Activated gamma-delta T cell (primary cell): ENCODE measurements at places on chromosomes 3 and 15.

- no peak for DNase-seq
These were observed 56.1 kb upstream of the WNT5A start for GRCh38 chr3:55543181-55543614.

DNA sequence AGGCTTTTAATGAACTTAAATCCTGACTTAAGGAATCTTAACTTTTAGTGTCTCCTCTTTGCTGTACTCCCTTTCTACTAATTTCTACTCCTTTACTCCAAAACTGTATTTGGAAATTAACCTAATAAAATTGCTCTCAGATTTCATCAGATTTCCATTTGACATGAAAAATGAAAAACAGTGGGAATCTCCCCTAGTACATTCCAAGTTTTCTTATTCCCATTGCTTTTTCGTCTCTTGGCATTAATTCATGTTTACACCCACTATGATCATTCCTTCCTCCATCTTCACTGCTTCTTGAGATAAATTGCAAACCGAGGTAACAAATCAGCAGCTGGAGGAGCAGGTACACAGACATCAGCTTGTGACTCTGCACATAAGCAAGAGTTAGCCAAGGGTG is 208.7 kb downstream of the VGLL3 start:
- DNase-seq, result no peak

GRCh38 chr15:75532413-75533250 is 46.5 kb downstream of the PTPN9 start:
- DNase-seq, result no peak

DNA sequence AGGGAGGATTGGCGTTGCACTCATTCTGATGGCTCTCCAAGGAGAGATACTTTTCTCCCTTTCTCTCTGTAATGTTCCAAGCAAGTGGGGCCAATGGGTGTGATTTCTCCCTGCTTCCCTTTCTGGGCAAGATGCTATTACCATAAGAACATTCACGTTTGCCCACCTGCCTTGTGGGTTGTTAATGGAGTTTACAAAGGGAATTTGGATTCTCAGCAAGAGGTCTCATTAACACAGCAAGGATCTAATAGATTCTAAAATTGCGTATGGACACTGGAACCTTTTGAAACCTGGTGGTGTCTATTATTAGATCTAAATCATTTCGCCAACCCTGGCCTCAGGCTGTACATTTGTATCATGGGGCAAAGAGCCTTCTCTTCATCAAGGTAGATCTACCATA is 74.1 kb downstream of the SLCO3A1 start:
- DNase-seq, result no peak

DNA sequence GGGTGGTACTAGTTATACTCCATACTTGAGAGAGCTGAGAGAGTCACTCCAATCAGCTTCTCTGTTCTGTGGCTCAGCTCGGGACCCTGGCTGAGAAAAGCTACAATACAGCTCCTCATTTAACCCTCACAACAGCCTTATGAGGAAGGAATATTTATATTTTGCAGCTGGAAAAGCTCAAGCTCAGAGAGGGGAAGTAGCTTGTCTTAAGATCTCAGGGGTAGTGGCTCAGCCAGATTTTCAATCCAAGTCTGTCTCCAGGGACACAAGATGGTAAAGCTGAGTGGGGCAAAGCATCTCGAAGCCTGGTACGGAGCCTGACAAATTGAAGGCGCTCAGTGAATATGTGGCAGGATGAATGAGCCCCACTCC is 14.8 kb downstream of the SCAMP2 start:
- no peak for DNase-seq

DNA sequence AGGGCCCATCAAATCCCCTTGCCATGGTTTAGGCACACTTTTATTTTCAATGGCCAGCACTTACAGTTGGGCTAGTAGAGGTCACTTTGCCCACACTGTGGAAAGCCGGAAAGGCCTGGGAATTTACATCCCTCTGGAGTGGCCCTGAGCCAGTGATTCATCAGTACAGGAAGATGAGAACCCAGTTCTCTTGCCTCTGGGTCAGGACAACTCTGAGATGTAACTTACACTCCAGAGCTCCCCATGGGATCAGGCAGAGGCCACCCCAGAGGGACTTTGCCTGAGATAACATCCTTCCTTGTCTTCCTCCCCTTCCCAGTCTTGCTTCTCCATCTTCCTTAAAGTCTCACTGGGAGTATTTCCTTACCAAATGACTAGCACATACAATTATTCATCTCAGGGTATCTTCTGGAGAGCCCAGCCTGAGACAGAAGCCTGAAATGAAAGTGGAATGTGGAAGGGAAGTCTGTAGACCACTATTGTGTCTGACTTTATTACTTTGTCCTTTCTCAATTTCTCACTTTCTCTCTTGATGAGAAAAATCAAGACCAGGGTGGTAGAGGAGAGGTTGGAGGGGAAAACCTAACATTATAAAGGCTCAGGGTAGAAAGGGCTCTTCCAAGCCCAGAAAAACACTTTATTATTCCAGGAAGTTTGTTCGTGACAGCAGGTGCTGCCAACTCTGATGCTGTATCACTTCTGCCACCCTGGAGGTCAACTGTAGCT is 220.8 kb downstream of the ZNF621 start:
- no peak for DNase-seq

- DNase-seq, result no peak
These were observed 141.1 kb downstream of the XXYLT1 start for GRCh38 chr3:195129644-195130492.

- DNase-seq, result no peak
These were observed 49.0 kb downstream of the KY start for GRCh38 chr3:134601539-134602439.

DNA sequence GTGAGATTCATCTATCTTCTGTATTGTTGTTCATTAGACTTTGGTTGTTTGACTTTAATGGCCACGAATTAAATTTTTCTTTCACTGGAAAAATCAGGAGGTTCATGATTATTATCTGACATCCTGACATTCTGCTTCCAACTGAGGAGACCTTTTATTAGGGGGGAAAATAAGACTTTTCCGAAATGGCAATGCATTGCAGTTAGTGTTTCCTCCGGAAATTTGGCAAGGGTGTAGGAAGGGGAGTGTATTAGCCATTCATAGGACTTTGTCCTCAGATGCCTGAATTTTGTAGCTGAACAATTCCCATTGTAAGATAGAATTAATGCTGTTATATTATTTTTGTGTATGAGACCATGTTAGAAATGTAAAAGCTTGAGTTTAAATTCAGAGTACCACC is 450.6 kb upstream of the TGFBR2 start:
- no peak for DNase-seq

DNA sequence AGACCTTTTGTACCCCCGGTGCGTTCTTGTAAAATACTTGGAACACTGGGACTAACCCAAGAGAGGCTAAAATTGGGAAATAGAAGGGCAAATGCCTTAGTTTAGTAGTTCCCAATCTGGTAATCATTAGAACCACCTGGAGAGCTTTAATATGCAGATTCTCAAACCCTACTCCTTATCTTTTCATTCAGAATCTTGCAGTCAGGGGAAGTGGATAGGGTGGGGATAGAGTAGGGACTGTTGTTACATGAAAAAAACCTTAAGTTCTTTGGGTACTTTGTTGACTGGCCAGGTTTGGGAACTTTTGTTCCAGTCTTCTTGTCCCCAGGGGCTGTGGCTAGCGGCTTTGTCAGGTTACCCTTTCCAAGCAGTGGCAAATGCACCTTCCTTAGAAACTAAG is 15.9 kb downstream of the MAPKBP1 start:
- DNase-seq, result no peak

- DNase-seq, result no peak
These were observed 81.2 kb upstream of the CADPS start for GRCh38 chr3:62956411-62956810.

GRCh38 chr3:131728898-131729642 is 226.3 kb upstream of the MRPL3 start:
- DNase-seq, result no peak

DNA sequence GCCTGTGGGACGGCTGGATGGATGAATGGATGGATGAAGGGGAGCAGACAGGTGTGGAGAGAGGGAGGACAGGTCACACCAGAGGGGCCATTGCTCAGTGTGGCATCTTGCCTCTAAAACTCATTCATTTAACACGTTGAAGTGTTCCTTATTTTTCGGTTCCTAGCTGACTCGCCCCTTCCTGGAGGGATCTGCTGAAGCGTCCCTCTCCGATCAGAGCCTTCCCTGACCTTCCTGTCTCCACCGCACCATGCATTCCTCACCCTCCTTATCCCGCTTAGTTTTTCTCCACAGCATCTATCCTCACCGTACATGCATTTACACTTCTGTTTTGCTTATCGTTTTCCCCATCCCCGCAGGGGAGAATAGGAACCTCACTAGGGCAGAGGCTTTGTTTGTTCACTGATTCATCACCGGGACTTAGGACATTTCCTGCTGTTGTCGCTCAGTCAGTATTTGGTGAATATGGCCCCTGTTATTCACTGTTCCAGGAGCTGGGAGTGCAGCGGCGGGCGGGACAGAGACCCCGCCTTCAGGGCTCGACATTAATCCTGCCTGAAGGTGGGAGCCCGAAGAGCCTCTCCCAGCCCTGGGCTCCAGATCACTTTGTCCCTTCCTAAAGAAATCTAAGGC is 32.0 kb downstream of the FOXL2 start:
- DNase-seq, result no peak

DNA sequence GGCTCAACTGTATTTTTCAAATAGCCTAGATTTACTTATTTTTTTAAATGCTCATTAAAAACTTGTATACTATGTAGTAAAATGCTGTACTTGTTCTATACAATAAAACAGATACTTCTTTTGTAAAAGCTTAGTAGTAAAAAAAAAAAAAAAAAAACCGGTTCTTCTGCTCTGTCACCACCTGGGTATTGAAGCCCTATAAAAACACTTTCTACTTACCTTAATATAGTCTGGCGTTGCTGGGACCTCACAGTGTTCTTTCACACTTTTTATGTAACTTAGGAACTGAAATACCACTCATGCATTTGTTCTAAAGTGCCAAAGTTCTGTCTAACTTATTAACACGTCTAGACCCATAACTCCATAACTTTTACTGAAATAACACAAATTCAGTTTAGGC is 61.4 kb downstream of the TASOR start:
- no peak for DNase-seq

- no peak for DNase-seq
These were observed 100.5 kb downstream of the XXYLT1 start for GRCh38 chr3:195170496-195170895.
